NCI-H226 (cell line): ENCODE measurements at places on chromosomes 2 and 18.
A peak's percentile ranks its signal among the peaks of the same experiment; 100 is the strongest.

DNA sequence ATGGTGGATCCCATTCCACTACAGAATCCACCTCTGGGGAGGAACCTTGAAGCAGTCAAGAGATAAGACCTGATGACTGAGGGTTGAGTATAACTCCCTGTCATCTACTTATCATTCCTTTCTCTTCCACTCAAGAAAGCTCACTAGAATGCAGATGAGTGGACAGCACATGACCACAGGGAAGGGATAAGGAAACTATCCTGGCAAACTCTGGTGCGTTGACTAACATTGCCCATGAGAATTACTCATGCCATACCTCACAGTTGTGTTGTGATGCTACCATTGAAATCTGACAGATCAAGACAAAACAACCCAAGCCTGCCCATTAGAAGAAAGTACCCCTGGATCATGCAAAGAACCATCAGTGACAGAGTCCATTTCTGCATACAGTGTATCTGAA, 26.5 kb downstream of the SLC16A14 start:
- DNase-seq: peak; percentile 82

- no peak for DNase-seq
These were observed 45.5 kb downstream of the SLC14A2 start for GRCh38 chr18:45660746-45661145.

- no peak for DNase-seq
These were observed 568.3 kb downstream of the LRRTM4 start for GRCh38 chr2:76953733-76954347.

GRCh38 chr2:196980473-196980872, 54.0 kb upstream of the PGAP1 start:
- DNase-seq: no peak

DNA sequence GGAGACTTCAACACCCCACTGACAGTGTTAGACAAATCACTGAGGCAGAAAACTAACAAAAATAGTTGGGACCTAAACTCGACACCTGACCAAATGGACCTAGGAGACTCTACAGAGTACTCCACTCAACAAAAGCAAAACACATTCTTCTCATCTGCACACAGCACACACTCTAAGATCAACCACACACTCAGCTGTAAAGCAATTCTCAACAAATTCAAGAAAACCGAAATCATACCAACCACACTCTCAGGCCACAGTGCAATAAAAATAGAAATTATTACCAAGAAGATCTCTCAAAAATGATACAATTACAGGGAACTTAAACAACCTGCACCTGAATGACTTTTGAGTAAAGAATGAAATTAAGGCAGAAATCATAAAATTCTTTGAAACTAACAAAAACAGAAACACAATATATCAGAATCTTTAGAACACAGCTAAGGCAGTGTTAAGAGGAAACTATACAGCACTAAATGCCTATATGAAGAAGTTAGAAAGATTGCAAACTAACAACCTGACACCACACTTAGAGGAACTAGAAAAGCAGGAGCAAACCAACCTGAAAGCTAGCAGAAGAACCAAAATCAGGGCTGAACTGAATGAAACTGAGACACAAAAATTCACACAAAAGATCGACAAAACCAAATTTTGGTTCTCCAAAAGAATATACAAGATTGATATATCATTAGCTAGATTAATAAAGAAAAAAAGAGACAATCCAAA, 46.3 kb downstream of the RTTN start:
- no peak for DNase-seq

GRCh38 chr2:169781249-169782013, 17.2 kb upstream of the SSB start:
- DNase-seq: no peak

DNA sequence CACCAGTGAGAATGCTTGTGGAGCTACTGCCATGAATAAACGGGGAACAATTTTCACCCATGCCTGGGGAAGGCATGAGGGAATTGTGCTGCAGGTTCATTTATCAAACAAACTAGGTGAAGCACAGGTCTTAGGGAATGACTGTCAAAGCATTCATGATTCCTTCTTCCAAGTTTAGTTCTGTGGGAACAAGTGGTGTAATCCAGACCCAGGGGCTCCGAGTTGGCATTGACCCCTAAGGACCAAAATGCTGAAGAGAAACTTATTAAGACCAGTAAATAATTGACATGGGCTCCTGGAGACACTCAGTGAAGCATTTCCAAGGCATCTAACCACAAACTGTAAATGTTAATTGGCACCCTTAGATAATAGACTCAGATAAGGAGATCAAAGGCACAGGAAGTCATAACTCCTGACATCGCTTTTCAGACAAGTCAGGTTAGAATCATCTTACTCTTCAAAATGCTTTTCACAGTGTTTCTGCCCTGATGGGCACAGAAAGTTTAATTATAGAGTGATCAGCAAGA, 96.9 kb downstream of the SPP2 start:
- DNase-seq: no peak

- DNase-seq: peak; percentile 55
These were observed 84.7 kb downstream of the EHD3 start for GRCh38 chr2:31318361-31319336.

DNA sequence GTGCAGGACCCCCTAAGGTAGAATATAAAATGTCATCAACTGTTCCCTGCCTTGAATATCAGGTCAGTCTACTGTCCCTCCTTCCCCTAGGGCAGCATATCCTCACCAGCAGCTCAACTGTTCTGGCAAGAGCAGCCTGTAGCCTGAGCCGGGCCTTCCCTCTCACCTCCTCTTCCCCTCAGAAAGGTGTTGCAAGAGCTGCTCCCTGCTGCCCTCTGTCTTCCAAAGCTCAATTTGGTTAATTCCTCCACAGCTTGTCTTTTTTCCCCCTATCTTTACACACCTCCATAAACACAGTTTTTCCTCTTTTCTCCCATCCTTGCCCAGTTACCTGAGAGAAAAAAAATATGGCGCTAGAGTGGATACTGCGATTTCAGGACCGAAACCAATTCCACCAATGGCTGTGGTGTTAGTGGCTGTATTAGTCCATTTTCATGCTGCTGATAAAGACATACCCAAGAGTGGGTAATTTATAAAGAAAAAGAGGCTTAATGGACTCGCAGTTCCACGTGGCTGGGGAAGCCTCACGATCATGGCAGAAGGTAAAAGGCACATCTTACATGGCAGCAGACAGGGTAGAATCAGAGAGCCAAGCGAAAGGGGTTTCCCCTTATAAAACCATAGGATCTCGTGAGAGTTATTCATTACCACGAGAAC, 184.7 kb downstream of the MREG start:
- peak; percentile 37 for DNase-seq

GRCh38 chr2:33204945-33205344, 258.2 kb downstream of the LTBP1 start:
- no peak for DNase-seq

DNA sequence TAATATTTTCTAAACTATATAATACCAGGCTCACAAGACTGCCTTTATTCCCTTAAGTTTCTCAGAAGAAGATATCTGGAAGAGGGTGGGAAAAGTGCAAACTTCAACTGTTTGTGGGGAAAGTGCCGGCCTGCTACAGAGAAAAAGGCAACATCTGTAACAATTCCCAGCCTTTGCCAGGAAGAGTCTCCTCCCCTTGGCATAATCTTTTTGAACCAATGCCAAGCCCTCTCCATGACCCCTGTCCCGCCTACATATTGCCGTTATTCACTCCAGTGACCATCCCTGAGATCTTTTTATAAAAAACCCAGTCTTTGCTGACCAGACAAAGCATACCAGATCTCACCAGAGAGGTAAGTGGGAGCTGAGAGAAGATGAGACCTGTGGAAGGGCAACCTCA, at the start of gene REG3G:
Gene REG3G (plus strand): TSS at position 282 of the 400 bp plus-strand sequence. CDS start 392 bp downstream, outside the sequence.
- DNase-seq: no peak

DNA sequence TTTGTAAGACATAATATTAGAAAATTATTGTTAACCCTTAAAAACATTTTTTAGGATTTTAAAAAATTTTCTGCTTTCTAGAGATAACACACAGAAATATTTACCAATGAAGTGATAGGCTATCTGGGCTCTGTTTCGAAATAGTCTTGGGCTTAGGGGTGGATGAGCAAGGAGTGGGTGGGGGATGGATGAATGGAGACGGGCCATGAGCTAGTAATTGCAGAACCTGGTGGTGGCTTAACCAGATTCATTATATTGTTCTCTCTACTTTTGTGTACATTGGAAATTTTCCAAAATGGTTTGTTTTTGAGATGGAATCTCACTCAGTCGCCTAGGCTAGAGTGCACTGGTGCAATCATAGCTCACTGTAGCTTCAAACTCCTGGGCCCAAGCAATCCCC, 89.6 kb downstream of the TCF7L1 start:
- DNase-seq: no peak

- no peak for DNase-seq
These were observed 348.6 kb upstream of the SALL3 start for GRCh38 chr18:78630981-78631510.

- DNase-seq: no peak
These were observed 195.7 kb downstream of the SMAD7 start for GRCh38 chr18:48754993-48755473.

DNA sequence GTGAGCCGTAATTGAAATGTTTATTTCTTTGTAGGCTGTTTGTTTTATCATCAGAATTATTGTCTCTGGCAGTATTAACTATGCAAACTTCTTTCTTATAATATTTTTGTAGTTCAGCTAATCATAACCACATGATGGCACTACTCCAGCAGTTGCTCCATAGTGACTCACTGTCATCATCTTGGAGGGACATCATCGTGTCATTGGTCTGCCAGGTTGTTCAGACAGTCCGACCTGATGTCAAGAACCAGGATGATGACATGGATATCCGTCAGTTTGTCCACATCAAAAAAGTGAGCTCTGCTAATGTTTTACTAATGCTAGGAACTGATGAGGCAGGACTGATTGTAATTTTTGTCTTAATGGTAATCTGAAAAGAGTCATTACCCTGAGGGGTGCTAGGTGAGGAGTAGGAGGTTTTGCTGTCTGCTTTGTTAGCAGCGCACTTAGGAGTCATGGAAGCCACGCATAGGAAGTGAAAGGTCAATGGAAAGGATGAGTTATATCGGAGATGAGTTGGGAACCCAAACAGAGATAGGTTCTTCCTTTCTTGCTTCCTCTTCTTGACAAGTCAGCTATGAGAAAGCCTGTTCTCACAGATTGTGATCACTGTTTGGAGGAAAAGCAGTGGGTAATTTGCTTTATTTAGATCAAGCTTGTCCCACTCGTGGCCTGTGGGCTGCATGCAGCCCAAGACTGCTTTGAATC, 49.2 kb downstream of the PIKFYVE start:
- no peak for DNase-seq

DNA sequence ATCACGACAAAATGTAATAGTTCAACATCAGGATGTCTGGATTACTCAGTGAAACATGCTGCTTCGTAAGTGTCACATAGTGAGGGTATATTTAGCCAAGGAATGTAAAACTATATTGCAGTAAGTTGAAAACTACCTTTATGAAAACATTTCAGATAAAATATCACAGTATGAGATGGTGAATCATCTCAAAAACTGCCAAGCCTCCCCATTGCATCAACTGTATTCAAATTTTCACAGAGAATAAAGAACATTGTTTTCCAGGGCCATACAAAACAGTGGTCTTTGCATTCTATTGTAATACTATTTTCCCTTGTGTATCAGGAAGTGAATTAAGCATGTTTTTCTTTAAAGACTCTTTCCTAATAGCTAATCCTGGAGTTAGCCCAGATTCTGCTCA, 47.6 kb upstream of the MSTN start:
- peak; percentile 12 for DNase-seq

GRCh38 chr2:118614841-118615271, 232.6 kb downstream of the EN1 start:
- no peak for DNase-seq

DNA sequence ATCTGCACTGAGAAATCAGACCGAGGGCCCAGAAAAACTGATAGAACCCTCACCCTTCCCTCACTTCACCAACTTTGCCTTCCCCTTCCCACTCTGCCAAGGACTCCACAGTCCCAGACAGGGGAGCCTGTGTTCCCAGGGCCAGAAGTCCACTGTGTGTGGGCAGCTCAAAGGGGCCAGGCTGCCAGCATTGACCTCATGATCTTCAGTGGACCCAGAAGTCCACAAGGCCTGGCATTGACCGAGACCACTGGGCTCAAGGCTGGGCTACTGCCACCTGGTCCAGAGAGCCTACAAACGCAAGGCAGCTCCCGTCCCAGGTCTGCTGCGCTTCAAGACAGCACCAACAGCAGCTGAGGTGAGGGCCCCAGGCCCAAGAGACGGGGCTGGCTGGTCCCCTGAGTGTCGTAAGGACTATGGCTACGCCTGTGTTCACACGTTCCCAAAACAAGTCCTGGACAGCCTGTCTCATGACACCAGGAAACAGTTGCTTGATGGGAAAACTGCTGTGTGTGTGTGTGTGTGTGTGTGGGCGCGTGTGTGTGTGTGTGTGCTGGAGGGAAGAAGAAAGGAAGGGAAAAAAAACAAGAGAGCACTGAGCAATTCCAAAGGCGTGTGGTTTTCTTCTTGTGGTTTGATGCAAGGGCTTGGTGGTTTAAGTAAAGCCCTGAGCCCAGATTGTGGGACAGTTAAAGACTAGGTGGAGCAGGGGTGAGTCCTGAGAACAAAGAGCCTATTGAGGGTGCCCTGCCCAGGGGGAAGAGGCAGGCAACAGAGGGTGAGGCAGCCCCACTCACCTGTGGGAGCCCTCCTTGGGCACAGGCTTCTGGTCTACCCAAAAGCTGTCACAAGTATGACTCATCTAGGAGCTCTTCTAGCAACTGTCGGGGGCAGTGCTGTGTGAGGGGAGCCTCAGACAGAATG, 46.6 kb upstream of the ZBTB7C start:
- peak; percentile 54 for DNase-seq

GRCh38 chr18:58098706-58099105, 54.7 kb downstream of the NEDD4L start:
- no peak for DNase-seq

DNA sequence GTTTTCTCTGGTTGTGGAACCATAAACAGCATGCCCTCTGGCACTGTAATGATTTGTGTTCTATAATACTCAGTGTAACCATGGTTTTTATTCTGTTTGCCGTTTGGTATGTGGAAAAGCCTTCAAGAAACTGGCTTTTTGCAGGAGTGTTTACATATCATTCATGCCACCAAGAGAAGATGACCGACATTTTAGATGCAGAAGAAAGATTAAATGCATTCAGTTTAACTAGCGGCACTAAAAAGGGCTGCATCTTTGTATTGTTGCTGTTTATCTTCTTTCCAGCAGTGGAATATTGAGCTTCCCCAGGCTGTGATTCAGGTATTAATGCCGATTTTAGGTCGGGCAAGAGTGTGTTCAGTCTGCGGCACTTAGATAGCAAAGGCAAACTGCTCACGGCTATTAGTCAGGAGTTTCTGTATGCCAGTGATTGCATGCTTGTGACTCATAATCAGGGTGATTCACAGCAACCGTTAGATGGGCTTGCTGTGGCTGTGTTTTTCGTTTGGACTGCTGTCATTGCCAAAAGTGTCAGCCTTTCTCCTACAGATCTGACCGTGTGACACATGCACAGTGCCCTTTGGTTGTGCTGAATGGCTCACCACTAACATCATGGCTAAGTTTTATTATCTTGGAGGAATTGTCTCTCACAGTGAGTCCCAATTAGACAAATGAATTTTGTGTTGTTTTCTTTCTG, 479.7 kb downstream of the PARD3B start:
- DNase-seq: peak; percentile 73

- peak; percentile 50 for DNase-seq
These were observed 21.4 kb upstream of the SPIRE1 start for GRCh38 chr18:12679183-12679786.

GRCh38 chr2:53818854-53819435, 32.1 kb downstream of the ERLEC1 start:
- DNase-seq: no peak

- no peak for DNase-seq
These were observed 55.2 kb downstream of the TRAPPC12 start for GRCh38 chr2:3434654-3435053.

GRCh38 chr2:177830881-177831386, 241.6 kb downstream of the PDE11A start:
- no peak for DNase-seq
